ENCODE measurements at places on chromosomes 3 and 15. TPM values are rescaled to one million over a fixed set of nuclear protein-coding genes. Genes with fewer than 3 reads are reported as not detected.

DNA sequence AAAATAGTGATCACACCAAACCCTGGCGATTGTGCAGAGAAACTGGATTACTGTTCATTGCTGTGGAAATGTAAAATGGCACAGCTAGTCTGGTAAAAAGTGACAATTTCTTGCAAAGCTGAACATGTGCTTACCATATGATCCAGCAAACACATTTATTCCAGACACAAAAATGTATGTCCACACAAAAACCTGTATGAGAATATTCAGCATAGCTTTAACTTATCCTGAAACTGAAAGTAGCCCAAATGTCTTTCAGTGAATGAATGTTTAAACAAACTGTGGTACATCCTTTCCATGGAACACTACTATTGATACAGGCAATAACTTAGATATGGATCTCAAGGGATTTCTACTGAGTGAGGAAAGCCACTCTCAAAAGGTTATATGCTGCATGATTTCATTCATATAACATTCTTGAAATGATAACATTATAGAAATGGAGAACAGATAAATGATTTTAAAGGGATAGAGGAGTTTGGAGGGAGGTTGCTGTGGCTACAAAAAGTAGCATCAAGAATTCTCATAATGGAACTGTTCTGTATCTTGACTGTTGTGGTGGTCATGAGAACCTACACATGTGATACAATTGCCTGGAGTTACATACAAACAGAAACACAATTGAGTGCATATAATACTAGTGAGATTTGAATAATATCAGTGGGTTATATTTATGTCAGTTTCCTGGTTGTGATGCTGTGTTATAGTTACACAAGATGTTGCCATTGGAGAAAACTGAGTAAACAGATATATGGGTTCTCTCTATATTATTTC, 70.7 kb upstream of the DPH6 start:
- DNase-seq, result no peak

GRCh38 chr3:23664459-23664858, 141.3 kb upstream of the UBE2E1 start:
- no peak for DNase-seq

ARL6IP5 gene
- total RNA-seq, result 100 TPM

RHOV gene
- not detected for total RNA-seq

All from esophagus muscularis mucosa (tissue), 4 donors.